Kidney tubule cell (primary cell): ENCODE measurements at places on chromosomes 16 and 17.

DNA sequence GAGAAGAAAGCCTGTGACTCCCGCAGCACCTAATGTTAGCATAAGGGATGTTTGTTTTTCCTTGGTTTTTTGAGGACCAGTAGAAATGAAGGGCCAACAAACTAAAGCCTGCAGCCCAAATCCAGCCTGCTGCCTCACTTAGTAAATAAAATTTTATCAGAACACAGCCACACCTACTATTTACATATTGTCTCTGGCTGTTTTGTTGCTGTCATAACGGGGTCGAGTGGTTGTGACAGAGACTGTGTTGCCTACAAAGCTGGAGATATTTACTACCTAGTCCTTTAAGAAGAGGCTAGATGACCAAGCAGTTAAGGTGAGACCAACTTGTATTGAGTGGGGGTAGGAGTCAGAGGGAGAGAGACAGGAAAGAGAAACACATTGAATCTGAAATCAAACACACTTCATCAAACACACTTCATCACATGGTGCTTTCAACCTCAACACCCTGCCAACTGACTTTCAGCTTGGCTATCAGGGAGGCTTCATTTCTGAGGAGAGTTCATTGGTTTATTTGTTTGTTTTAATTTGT is 546.3 kb upstream of the CDH11 start:
- no peak for DNase-seq

GRCh38 chr16:57391300-57391699 is 13.3 kb upstream of the CCL17 start:
- DNase-seq, result no peak

DNA sequence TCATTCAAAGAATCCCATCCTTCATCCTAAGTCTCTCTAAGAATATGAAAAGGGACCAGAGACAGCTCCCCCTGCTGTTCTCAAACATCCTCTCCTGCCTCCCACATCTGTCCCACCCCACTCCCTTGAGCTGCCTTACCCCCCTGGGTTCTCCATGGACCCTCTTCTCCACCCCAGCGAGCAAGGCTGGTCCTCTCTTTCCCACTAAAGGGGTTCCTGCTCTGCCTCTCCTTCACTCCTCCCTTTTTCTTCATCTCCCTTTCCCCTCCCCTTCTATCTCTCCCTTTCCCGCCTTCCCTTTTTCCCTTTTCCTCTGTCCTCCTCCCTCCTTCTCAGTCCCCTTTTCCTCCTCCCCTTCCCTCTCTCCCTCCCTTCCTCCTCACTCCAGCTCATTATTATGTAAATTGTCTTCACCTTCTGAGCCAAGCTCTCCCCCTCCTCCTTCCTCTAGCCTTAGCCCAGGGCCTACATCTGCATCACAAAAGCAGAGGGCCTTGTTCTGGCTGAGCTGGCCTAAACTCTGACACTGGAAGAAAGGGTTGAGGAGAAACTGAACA is 90.0 kb downstream of the GNAO1 start:
- peak; percentile 8 for DNase-seq

GRCh38 chr17:76204277-76204676 is 36.0 kb downstream of the RNF157 start:
- DNase-seq, result peak; percentile 64

DNA sequence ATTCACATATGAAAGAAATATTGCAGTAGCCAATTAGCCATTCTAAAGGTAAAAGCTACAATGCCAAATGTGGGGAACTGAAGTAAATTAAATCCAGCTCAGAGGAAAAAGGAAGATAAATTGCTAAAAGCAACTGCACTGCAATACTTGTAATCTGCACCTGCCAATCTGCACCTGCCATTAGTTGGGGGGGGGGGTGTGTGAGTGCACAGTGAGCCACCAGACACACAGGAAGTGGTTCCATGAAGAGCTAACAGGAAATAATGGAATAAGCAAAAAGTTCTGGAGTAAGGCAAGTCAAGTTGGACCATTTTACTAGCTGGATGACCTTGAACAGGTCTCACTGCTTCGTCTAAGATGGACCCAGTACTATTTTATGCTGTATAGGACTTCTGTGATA is 191.8 kb downstream of the PARN start:
- no peak for DNase-seq

DNA sequence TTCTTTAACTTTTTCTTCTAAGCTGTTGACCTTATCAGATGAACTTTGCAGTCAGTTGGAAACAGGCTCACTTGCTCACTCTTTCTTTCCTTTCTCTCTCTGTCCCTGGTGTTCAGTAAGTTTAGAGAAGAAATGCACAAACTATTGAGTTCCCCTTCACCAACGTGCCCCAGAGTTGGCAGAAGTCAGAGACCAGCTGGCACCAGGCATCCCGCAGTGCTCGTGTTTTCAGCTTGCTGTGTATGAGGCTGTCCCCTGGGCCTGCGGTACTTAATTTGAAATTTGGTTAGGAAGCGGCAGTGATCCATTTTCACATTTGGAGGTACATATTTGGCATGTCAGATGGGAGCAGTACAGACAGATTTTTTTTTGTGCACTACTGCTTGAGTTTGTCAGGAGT is 258.6 kb downstream of the SNX29 start:
- DNase-seq, result no peak

- DNase-seq, result peak; percentile 73
These were observed 677 bp downstream of the CBX1 start for GRCh38 chr17:48100591-48101011.

GRCh38 chr16:88767546-88768070 is 17.4 kb downstream of the PIEZO1 start:
- DNase-seq, result no peak

DNA sequence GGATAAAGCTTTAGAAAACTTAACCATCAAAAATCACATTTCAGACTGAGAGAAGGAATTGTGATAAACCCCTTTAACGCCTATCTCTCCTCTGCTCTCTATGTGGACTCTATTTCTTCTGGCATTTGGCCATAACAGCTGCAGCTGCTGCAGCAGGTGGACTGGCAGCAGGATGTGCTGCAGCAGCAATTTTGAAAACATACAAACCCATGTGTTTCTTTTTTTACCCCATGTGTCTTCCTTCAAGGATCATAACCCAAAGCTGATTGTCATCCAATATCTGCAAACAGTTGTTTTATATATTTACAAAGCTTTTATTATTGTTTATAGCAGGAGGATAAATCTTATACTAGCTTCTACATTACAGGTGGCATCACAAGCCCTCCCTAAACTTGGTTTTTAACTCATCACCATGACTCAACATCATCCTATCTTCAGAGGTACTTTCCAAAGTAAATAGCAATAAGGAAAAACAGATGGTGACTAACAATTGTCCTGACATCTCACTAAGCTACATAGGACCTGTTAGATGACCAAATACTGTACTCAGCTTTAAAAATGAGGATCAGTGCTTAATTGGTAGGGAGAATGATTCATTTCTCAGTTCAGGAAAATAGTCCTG is 14.5 kb upstream of the KRTAP9-2 start:
- DNase-seq, result peak; percentile 82

DNA sequence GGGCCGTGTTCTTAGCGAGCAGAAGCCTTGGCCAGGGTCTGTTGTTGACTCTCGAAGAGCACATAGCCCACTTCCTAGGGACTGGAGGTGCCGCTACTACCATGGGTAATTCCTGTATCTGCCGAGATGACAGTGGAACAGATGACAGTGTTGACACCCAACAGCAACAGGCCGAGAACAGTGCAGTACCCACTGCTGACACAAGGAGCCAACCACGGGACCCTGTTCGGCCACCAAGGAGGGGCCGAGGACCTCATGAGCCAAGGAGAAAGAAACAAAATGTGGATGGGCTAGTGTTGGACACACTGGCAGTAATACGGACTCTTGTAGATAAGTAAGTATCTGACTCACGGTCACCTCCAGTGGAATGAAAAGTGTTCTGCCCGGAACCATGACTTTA is 18.5 kb downstream of the RSPRY1 start:
- DNase-seq, result no peak

DNA sequence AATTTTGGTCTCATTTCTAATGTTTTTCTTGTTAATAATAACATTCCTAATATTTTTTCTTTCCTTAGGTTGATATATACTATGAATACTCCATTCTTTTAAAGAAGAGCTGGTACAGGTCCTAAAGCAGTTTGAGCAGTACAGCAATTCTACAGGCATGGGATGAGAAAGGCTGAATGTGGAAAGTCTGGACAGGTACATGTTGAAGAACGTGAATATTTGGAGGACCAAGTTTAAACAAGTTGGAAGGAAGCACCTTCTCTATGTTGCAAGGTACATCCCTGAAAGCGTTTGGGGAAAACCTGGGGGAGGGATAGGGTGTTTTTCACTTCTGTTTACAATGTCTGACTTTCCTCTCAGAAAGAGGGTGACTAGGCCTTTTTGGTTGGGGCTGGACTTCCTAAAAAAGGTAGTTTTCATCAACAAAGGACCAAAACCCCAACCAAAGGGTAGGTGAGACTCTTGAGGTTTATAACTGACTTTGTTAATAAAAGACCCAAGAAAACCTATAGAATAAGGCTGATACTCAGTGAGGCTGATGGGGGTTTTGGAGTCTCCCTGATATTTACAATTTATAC is 95.9 kb upstream of the AXIN2 start:
- DNase-seq, result no peak

DNA sequence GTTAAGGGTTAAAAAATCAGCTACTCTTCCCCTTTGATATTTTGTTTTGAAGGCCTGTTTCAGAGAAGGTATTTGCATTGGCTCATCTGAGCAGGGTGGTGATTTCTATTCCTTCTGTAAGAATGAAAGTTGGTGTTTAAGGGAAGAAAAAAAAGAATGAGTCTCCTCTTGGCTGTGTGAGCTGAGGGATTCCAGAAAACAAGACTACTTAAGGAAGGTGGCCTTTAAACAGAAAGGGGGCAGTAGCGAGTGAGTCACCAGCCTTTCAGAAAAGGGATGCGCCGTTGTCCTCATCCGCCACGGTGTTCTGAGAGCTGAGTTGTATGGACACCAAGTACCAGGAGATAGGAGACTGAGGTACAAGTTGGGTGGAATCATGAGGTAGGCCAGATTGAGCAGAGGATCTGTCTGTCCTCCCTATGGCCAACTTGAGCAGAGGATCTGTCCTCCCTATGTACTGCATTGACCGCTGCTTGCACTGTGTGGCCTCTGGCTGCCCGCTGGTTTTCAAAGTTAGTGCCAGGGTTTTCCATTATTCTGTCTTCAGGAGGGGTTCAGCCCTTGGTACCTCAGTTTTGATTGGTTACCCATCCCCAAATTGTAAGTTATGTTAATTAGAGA is 8.2 kb downstream of the PRKCA start:
- DNase-seq, result no peak

- peak; percentile 50 for DNase-seq
These were observed 994 bp downstream of the CLTC start for GRCh38 chr17:59620518-59621259.

DNA sequence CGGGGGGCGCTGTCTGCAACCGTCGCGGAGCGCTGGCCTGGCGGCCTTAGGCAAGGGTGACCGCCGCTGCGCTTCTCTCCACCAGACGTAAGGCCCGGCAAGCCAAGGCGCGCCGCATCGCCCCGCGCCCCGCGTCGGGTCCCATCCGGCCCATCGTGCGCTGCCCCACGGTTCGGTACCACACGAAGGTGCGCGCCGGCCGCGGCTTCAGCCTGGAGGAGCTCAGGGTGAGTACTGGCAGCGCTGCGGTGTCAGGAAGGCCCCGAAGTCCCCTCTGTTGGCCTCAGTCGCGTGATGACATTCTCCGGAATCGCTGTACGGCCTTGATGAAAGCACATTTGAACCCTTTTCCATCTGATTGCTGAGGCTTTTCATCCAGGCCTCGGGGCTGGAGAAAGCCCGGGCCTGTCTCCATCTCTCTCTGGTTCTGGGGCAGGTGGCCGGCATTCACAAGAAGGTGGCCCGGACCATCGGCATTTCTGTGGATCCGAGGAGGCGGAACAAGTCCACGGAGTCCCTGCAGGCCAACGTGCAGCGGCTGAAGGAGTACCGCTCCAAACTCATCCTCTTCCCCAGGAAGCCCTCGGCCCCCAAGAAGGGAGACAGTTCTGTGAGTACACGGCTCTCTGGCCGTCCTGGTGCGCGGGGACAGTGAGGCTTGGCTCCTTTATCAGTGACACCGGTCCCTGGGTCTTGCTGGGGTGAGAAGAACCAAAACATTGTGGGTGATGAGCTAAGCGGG is 831 bp downstream of the RPL13 start:
- no peak for DNase-seq

DNA sequence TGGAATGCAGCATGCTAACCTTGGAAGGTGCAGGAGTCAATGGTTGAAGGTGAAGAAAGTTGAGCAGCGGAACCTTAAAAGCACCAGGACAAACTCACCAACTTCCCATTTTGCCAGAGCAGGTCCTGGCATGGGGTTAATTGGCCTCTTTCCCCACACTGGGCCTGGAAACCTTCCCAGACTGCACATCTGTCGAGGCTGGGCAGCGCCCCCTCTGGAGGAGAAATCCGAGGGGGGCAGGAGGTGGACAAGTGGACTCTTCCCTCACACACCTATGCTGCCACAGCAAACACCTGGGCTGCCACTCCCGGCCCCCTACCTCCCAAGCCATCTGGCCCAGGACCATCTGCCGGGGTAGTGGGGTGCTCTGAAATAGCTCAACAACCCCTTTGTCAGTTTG is 232.4 kb downstream of the CBLN1 start:
- no peak for DNase-seq

GRCh38 chr16:87575027-87575804 is 27.1 kb upstream of the JPH3 start:
- no peak for DNase-seq

DNA sequence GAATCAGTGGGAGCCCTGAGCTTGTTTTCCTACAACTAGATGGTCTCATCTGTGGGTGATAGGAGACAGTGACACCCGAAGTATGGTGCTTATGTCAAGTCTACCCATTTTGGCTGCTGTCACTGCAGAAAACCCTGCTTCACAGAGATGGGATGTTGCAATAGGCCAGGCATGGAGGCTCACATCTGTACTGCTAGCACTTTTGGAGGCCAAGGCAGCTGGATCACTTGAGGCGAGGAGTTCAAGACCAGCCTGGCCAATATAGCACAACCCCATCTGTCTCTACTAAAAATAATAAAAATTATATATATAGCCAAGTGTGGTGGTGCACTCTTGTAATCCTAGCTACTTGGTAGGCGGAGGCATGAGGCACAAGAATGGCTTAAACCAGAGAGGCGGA is 2.3 kb upstream of the HERPUD1 start:
- no peak for DNase-seq

DNA sequence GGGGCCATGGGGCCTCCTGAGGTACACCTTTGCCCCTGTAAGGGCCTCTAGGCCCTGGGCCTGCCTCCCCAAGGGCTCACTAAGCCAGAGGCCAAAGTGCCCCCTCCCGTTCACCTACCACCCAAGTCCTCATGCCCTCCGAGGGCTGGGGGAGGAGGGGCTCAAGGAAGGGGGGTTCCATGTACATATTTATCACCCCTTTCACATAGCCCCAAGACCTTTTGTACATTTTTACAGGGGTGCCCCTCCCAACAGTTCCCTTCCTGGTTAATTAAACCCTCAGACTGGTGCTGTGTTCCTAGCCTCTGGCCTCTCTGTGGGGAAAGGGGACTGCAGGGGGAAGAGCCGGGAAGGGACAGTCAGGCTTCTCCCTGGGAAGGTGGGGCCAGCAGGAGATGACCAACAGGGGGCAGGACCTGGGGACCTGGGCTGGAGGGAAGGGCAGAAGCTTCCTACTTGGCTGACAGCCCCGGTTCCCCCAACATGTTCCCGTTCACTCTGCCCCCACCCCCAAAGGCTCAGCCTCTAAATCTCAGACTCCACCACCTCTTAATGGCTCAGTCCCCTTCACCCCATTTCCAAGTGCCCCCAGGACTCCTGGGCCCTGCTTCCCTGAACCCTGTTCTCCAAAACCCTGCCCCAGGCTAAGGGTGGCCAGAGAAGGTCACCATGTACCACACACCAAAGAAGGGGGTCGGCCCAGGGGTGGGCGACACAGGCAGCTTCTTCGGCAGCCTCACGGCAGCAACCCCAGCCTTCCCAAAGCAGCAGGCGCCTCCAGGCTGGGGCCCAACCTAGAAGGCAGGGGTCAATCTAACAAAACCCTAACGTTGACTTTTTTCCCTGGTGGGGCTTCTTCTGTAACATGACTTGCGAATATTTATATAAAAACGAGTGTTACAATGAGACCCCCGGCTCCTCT is 11.9 kb downstream of the FBRS start:
- no peak for DNase-seq
